Activated T-helper 1 cell treated with anti-CD3 and anti-CD28 coated beads, Interleukin-12 subunit alpha, Interleukin-12 subunit beta, Interleukin-2, Interleukin-4 antibody, amounts not matched to agents 30 ng/mL and 10 ng/mL and 1 ng/mL, durations not matched to agents 14 hours and 24 hours and 36 hours (primary cell): ENCODE measurements at places on chromosomes 5 and 9. TPM values are rescaled to one million over a fixed set of nuclear protein-coding genes. Genes with fewer than 3 reads are reported as not detected.

Gene C8G
- total RNA-seq, result 0.56 and 1.5 TPM in 2 replicates

Gene WNK2
- total RNA-seq, result 2.2 and 3.0 TPM in 2 replicates

Gene CER1
- not detected in 2 replicates for total RNA-seq

Gene NR5A1
- not detected in 2 replicates for total RNA-seq

- H3K4me3 ChIP-seq, result no peak overlapping the region
- no peaks in the 10 kb centered on the region for H3K4me1 ChIP-seq
- no peaks in the 10 kb centered on the region for H3K27me3 ChIP-seq
- no peak overlapping the region for H3K27ac ChIP-seq
- DNase-seq, result no peak
Measured at GRCh38 chr5:34869256-34869655, 30.3 kb downstream of the TTC23L start.

- H3K27me3 ChIP-seq, result no peaks in the 10 kb centered on the region
- H3K27ac ChIP-seq, result no peak overlapping the region
- no peak for DNase-seq
- H3K36me3 ChIP-seq, result peaks cover 21% of the 10 kb centered on the region
- H3K4me3 ChIP-seq, result no peak overlapping the region
Measured at GRCh38 chr9:101566904-101567724, 27.7 kb downstream of the PPP3R2 start.

DNA sequence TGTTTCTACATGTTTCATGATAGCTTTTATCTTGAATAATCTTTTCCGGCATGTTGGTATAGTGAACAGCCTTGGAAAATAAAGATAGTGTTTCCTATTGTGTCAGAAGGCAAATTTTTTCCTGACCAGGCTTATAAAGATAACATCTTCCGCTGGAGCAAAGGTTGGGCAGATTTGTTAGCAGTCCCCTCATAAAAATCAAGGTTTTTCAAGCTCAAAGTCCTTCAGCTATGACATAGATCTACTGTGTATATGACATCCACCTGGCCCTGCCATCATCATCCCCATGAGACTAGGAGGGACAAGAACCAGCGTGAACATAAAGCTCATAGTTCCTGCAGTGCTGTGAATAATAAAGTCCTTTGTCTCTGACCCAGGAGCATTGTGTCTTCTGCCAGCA lies 30.4 kb upstream of the OTULINL start:
- H3K27ac ChIP-seq, result no peak overlapping the region
- no peaks in the 10 kb centered on the region for H3K36me3 ChIP-seq
- DNase-seq, result no peak
- H3K4me3 ChIP-seq, result no peak overlapping the region

- no peak for DNase-seq
- no peak overlapping the region for H3K4me3 ChIP-seq
- no peak overlapping the region for H3K27ac ChIP-seq
- H3K36me3 ChIP-seq, result no peaks in the 10 kb centered on the region
- no peaks in the 10 kb centered on the region for H3K27me3 ChIP-seq
Measured at GRCh38 chr9:81609782-81610739, 79.3 kb downstream of the TLE1 start.
